ENCODE measurements at places on chromosomes 6 and 20. TPM values are rescaled to one million over a fixed set of nuclear protein-coding genes. Genes with fewer than 3 reads are reported as not detected.

- no peak for DNase-seq
These were observed 3.7 kb upstream of the CMTR1 start for GRCh38 chr6:37429352-37429750.

GRCh38 chr20:38315290-38315966 is 11.5 kb downstream of the BPI start:
- no peak for DNase-seq

DNA sequence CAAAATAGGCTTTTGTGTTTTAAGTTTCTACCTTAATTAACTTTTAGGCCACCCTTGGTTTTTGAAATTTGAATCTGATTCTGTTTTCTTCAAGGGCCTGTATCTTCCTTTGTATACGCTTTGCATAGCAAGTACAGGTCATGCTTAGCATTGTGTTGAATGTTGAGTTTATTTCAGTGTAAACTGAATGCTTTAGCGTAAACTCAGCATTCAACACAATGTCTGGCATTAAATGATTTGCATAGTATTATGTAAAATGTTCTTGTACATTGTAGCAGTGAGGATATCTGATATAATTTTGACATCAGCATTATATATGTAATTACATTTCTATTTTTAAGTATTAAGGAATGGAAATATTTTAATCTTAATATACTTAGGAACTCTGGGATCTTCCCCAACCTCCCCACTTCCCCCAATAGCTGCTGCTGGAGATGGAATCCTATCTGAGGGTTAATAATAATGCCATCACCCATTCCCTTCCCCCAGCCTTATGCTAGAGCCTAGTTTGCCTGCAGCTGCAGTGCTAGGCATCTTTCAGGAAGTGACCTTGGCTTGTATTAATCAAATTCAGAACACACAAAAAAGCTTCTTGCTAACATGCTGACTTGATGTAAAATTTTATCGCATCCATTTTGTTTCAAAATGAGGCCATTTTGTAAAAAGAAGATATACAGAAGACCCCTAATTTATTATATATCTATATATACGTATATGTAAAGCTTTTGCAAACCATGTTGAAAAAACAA is 73.1 kb downstream of the NCOA3 start:
- no peak for DNase-seq

DNA sequence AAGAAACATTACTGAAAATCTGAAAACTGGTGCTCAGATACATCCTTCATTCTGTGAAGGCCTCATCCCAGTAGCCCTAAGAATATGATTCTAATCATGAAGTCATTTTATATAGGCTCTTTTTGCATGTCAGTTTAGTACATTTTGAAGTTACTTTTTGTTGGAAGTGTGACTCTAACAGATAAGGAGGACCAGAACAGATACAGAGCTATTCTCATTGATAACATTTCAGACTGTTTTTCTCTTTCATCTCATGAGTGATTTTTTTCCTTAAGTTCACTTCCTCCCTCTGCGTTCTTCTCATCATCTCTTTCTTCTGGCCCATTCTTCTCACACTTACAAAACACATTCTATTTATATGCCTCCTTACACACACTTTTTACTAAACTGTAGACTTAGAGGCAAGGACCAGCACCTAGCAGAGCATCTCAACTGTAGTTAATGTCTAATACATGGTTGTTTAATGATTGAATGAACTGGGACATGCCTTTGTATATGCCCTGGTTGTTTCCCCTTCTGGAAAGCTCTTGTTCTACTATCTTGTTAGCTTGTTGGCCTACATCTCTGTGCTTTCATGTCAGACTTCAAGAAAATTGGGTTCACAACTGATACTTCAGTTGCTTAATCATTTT is 8.7 kb downstream of the CTNNBL1 start:
- no peak for DNase-seq

DNA sequence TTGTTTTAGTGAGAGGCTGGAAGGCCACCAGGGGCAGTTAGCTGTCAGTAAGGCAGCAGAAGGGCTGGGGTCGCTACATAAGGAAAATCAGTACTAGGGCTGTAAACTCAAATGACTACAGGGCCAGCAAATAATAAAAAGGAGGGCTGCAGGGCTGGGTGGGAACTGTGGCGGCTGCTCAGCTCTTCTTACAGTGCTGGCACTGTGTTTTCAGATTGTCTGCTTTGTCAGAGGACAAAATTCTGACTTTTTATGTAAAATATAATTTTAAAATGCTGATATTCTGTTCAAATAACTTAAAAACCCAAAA is 23.2 kb downstream of the HLA-A start:
- no peak for DNase-seq

GRCh38 chr20:1465470-1466210 is 1.0 kb downstream of the NSFL1C start:
- DNase-seq: no peak

- DNase-seq: no peak
These were observed 75.8 kb downstream of the MYB start for GRCh38 chr6:135256866-135257265.

- DNase-seq: no peak
These were observed 1028.3 kb upstream of the EYS start for GRCh38 chr6:66735106-66735890.

DNA sequence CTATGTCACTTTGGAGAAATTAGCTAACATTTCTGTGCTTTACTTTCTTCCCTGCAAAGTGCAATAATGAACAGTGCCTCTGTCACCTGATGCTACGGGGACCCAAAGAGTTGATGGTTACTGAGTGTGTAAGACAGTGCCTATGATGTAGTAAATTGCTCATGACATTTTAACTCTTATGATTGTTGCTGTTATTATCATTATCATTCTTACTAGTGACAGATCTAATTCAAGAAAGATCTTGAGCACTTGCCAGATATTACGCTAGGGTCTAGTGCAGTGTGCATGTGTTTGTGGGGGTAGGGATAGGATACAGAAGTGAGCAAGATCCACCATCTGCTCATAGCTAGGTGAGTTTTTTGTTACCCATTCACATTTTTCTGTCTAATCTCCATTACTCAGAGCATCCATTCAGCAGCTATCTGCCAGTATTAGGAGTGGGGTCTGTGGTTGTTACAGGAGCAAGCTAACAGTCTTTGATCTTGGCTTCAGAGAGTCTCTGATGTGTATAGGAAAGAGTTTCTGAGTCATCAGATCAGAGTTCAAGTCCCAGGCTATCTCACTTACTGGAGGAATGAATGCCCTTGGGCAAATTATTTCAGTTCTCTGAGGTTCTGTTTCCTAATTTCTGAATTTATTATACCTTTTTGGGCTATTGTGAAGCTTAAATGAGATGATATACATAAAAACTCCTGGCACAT is 33.1 kb upstream of the DAAM2 start:
- DNase-seq: no peak

DNA sequence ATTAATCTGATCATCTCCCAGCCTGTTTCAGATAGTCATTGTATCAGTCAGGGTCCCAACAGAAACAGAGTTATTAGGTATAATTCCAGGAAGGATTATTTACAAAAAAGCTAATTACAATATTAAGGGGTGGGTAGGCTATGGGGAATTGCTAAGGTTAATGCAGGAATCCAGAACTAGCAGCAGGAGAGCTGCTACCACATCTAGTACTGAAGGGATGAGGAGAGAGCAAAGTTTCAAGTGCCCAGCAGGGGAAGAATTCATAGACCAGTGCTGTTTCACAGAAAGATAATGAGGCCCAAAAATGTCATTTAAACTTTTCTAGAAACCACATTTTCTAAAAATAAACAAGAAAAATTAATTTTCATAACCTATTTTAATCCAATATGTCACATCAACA is 284.2 kb downstream of the HACE1 start:
- DNase-seq: no peak

DNA sequence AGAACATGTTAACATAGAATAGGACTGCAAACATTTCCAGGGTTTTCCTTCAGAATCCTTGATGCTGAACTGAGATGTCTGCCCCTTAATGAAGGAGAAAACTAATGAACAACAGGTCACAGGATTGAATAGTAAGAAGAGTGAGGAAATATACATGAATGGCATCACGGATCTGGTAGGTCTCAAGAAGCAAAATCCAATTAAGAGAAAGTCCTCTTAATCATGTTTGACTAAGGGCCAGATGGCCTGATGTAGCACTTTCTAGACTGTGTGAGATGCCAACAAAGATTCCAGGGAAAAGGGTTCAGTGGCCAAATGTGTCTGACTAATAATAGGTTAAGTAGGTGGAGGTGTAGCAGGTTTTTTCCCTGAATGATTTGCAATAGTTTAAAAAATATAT is 13.7 kb upstream of the SHPRH start:
- no peak for DNase-seq

DNA sequence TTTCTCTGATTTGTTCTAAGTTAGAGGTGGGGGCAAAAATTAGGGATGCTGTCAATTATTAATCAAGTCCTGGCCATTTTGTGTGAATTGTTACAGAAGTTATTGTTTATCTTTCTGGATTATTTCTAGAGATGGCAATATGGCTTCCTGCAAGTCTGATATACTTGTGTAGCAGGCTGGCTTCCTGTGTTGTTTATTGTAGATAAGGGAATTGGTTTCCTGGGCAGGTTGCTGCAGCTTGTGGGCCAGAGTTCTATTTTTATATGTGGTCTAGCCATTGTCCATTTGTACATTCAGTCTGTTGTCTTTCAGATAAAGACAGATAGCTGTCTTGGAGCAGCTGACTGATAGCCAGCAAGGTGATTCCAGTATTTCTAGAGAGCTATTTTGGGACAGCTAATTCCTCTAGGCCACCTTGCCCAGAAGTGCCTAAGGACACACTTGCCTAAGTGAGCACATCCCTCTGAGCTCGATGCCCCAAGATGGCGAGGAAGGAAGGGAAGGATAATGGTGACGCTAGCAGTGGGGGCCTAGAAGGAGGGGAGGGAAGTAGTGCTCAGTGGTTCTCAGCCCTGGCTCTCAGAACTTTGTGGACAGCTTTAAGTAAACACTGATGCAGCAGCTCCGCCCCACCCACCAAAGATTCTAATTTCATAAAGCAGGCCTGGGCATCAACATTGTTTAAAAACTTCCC is 25.5 kb downstream of the DDO start:
- no peak for DNase-seq

GRCh38 chr6:125346201-125346925 is 44.6 kb upstream of the HDDC2 start:
- DNase-seq: no peak

DNA sequence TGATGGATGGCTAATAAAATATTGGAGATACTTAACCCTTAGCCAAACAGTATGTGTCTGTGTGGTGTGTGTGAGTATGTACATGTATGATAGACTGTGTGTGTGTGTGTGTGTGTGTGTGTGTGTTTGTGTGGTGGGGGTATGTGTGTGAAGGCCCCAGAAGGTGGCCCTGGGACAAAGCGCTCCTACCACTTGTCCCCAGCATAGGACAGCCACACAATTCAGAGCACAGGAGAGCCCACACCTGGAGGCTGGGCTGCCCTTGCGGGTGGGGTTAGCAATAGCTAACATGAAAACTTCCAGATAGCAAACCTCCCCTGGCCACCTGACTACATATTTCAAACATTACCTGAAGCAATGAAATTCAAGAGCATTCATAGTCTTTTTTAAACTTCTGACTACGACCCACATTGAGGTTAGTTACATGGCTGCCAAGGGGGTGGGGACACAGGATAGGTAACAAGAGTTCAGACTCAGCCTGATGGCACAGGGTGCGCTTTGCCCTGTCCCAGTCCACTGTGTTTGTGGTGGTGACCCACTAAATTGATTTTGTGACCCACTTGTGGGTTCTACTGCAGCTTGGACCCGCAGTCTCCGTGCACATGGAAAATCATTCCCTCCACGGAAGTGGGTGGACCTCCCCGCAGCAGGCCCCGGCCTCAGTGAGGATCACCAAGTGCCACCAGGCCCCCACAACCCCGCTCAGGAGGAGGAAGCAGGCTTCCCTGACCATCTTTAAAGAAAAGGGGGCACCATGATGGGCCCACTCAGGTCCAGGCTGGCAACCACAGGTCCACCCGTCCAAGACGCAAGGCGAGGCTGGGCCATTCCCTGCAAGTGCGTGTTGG is 34.8 kb downstream of the ZC3H12D start:
- DNase-seq: no peak

- DNase-seq: no peak
These were observed 10.7 kb downstream of the ZNF165 start for GRCh38 chr6:28090917-28091586.

GRCh38 chr20:25470045-25470444 is 62.6 kb downstream of the GINS1 start:
- no peak for DNase-seq

- DNase-seq: no peak
These were observed 56.1 kb downstream of the GJA1 start for GRCh38 chr6:121491576-121491975.

- DNase-seq: no peak
These were observed 74.2 kb downstream of the CD164 start for GRCh38 chr6:109308018-109308492.

- DNase-seq: no peak
These were observed 44.3 kb downstream of the TM9SF4 start for GRCh38 chr20:32153771-32154170.

- no peak for DNase-seq
These were observed 3.2 kb downstream of the SLC22A23 start for GRCh38 chr6:3453413-3454272.

DNA sequence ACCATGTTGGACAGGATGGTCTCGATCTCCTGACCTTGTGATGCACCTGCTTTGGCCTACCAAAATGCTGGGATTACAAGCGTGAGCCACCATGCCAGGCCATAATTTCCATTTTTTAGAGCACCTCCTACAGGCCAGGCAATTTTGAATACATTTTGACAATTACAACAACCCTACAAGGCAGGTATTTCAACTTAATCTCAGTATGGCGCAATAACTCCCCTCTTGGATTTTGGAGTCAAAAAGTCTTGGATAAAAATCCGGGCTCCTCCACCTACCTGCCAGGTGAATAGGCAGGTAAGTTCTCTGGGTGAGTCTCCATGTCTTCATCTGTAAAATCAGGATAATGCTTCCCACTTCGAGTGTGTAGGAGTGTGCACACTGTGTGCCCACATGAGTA is 39.5 kb upstream of the TFAP2C start:
- no peak for DNase-seq

DNA sequence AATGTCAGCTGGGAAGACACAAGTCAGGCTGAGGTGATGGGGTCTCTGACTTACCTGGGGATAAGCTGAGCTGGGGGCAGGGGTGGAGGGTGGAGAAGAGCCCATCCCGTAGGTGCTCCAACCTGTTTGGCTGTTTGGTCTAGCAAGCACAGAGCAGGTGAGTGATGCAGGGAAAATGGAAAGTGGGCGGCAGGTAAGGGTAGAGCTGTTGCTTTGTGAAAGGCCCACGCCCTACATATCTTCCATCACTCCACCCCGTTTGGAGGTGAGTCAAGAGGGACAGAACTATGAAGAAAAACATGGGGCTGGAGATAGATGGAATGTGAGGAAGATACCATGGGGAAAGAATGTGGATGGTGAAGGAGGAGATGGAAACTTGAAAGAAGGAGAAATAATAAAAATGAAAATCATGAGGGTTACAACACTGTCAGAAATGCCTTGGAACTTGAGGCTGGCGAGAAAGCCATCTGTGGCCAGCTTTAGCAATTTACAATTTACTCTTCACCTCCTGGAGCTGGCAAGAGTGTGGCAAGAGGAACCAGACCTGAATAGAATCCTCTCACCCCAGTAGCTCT is 1.3 kb downstream of the LY6G6C start:
- no peak for DNase-seq

- DNase-seq: no peak
These were observed 203.0 kb upstream of the RGS17 start for GRCh38 chr6:153334121-153334520.

Gene OR12D3
- not detected for total RNA-seq

Gene HTR1E
- not detected for total RNA-seq

Gene ERVFRD-1
- not detected for total RNA-seq

Gene IRF4
- total RNA-seq: 13.0 TPM

Gene NR2E1
- not detected for total RNA-seq

Gene REM1
- total RNA-seq: 3.2 TPM

Gene VARS2
- total RNA-seq: 16.8 TPM

Gene ADGRB3
- total RNA-seq: 2.3 TPM

Gene RAD21L1
- not detected for total RNA-seq

Gene BCAS1
- total RNA-seq: 3.1 TPM

Gene LRRC73
- total RNA-seq: 0.33 TPM
